ENCODE measurements at places on chromosomes 16 and 17.

DNA sequence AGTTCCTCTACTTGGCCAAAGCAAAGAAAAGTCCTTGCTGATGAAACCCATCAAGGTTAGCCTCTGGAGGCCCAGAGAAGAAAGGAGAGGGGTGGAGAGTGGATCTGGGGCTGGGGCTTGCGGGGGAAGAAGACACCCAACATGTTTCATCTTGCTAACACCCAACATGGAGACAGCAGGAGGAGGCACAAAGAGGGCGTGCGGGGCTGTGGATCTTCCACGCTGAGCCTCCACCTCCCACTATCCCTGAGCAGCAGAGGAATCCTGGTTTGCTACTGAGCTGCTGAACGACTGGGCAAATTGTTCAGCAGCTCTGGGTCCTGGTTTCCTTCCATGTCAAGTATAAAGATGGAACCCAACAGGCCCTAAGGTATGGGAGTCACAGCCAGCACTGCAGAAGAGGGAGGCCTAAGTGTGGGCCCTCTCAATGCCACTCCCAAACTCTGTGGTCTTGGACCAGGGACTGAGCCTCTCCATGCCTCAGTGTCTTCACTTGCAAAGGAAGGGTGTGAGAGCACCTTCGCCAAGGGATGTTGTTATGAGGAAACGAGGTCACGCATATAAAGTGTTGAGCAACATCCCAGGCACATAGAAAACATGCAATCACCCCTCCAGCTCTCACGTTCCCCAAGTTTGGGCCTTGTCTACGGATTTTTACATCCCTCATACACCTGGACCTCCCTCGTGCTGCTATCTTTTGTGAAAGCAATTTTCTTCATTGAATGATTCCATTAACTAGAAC, 122.5 kb downstream of the XYLT1 start:
- DNase-seq = no peak

- no peak for DNase-seq
Measured at GRCh38 chr17:57211543-57211942, 44.8 kb upstream of the MSI2 start.

DNA sequence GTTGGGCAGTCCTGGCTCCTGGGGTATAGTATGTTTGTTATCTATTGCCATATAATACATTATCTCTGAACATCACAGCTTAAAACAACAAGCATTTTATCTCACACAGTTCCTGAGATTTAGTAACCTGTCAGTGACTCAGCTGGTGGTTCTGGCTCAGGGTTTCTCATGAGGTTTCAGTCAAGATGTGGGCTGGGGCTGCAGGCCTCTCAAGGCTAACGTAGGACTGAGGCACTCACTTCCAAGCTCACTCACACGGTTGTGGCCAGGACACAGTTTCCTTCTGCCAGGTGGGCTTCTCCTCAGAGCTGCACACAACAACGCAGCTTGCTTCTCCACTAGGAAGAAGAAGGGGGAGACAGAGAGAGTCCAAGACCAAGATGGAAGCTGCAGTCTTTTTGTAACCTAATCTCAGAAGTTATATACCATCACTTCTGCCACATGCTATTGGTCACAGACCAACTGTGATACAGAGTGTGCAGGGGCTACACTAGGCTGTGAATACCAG, 10.3 kb upstream of the MED13 start:
- DNase-seq = no peak

DNA sequence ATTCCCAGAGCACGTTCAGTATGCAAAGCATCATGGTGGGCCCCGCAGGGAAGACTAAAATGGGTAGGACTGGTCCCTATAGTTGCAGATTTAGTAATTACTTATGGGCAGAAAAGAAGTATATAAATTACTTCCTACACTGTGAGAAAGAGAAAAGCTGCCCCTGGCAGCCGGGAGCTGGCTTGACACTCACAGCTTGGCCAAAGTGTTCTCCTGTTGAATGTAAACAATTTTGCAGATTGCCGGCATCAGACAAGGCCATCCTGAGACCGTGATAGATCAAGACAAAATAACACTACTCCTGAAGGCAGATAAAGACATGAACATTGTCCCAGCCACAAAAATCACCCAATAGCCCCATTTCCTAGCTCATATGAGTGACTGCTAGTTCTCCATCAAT, 98.5 kb downstream of the MARF1 start:
- DNase-seq = no peak

- DNase-seq = no peak
Measured at GRCh38 chr17:49518346-49519078, 23.4 kb downstream of the NGFR start.

GRCh38 chr16:88842308-88842756, 14.4 kb downstream of the GALNS start:
- no peak for DNase-seq

- no peak for DNase-seq
Measured at GRCh38 chr17:77563439-77564102, 394.9 kb upstream of the TNRC6C start.

DNA sequence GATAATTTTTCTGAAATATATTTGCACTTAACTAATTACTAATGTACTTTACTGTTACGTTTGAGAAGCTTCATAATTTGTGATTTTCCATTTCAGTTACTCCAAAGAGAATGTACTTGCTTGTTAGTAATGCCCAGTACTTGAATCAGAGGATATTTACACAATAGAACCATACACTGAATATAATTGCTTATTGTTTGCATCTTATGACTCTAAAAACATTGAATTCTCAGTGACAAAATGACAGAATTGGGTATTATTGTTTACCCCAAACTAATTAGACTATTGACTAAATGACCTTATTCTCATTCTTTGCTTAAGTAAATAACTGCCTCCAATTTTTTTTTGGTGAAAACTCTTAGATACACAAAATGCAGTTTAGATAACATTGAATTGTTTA, 8.9 kb downstream of the CCP110 start:
- no peak for DNase-seq

DNA sequence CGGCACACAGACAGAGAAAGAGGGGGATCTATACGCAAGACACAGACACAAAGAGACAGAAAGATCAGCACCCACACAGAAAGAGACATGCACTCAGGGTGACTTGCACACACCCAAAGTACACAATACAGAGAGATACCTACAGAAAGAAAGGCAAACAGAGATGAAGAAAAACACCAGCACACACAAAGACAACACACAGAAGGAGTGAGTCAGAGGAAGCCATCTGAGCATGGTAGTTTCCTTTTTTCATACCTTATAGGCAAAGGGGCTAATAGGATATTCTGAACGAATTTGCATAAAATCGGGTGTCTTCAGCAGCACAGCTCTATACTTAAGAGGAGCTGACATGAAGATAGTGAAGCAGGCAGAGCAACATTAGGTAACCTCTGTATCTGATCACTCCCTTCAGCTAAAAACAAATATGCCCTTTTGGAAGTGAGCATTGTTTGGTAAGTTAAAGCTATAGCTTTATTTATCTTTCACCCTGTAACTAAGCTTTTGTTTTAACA, 198.6 kb downstream of the AATF start:
- peak; percentile 14 for DNase-seq

DNA sequence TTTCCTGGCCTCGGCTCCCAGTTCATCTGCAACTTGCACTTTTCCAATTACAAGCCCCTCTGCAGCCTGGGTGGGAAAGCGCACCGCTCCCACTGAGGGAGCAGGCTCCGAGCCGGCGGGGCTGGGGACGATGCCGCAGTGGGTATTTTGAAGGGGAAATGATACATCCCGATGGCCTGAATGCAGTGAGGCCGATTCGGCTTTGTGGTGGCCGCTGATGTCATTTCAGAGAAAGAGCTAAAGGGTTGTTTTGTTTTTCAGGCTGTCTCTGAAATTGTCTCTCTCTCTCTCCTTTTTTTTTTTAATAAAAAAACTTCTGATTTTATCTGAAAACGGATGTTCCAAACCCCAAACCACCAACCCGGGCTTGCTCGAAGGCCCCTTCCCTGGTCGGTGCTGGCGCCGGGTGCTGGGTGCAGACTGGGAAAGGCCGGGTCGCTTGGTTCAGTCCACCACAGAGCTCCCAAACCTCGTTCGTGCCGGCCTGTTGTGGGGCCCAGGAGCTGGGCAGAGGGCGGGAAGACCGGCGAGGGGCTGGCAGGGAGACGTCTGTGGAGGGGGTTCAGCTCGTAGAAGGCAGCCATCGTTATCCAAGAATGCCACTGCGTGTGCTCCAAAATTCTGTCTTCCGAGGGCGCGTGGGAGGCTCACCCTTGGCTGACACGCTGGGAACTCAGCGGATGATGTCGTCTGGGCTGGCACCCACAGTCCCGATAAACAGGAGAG, 102.8 kb downstream of the FOXL1 start:
- no peak for DNase-seq

DNA sequence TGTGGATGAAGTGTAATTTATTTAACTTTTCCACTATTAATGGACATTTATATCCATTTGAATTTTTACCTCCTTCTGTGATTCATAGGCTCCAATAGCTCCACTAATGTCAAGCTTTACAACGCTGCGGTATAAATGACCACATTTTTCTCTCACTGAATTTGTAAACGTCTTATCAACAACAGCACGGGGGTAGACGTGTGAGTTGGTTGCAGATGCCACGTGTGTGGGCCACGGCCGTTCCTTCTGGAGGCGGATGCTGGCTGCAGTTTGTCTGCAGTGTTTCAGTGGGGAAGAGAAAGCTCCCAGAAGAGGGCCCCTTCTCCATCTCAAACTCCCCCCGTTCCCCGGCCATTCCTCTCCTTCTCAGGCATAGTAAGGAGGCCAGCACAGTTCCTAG, 68.2 kb upstream of the XYLT1 start:
- DNase-seq = no peak

GRCh38 chr17:4187076-4187475, 44.1 kb downstream of the CYB5D2 start:
- no peak for DNase-seq

- no peak for DNase-seq
Measured at GRCh38 chr17:44942456-44942855, 5.1 kb downstream of the KIF18B start.

- no peak for DNase-seq
Measured at GRCh38 chr17:57512258-57512657, 232.8 kb downstream of the CCDC182 start.

DNA sequence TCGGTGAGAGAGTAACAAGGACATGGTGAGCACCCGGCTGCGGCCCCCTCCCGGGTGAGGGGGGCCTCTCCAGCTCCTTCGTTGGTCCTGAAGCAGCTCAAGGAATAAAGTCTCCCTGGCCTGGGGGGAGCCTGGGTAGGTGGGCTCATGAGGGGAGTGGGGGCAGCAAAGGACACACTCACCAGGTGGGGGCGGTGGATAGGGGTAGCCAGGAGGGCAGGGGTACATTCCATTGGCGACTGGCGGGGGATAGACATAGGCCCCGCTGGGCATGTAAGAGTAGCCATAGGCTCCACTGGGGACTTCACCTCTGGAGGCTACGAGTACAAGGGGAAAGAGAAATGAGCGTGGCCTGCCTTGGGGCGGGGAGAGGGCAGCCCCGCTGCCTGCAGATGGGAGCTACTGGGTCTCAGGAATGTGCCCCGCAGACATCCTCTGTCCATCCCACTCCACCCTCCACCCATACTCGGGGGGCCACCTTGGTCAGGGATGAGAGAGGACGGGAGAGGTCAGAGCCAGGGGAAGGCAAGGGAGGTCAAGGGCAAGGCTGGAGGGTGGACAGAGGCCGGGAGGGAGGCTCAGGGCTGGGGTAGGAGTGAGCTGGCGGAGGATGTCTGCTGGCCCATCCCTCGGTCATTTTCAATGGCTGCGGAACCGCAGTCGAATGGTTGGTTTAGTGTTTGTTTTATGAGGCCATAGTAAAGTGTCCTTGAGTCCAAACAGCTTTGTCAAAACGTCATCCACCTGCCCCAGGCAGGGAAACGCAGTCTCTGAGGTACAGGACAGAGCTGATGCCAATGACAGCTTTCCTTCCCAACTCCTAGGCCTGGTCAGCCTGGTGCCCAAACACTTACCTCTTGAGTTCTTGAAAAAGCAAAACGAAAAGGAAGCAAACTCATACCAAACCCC, 3.7 kb upstream of the UNC13D start:
- no peak for DNase-seq

DNA sequence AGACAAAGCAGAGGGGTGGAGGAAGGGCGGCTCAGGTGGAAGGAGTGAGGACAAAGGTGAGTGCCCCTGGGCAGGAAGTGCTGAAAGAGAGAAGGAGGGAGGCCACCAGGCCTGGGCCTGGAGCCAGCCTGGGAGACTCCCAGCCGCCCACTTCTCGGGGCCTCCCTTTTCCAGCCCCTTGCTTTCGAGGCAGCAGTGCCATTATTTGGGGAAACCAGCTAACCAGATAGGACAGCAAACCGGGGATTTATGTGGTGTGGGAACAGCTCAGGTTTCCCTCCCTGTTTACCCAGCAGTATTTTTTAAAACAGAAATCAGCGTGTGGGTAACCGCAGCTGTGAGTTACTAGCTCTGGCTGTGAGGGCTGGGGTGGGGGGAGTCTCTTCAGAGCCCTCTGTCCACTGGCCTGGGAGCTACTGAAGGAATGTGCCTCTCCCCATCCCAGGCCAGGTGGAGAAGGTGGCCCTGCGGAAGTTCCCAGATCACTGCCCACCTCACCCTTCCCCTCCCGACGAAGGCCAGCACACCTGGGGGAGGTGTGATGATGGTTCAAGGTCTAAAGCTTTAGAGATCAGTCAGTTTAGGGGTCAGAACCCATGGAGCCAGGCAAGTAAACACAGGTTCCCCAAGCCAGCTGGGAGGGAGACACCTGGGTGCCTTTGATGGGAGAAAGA, 8.4 kb upstream of the MEOX1 start:
- no peak for DNase-seq

- DNase-seq = no peak
Measured at GRCh38 chr16:85126705-85127378, 14.6 kb upstream of the CIBAR2 start.

GRCh38 chr17:13953841-13954240, 115.5 kb upstream of the COX10 start:
- no peak for DNase-seq

GRCh38 chr17:67629971-67630320, 87.8 kb upstream of the NOL11 start:
- DNase-seq = no peak

GRCh38 chr17:58447039-58447975, 30.0 kb upstream of the RNF43 start:
- DNase-seq = peak; percentile 77

DNA sequence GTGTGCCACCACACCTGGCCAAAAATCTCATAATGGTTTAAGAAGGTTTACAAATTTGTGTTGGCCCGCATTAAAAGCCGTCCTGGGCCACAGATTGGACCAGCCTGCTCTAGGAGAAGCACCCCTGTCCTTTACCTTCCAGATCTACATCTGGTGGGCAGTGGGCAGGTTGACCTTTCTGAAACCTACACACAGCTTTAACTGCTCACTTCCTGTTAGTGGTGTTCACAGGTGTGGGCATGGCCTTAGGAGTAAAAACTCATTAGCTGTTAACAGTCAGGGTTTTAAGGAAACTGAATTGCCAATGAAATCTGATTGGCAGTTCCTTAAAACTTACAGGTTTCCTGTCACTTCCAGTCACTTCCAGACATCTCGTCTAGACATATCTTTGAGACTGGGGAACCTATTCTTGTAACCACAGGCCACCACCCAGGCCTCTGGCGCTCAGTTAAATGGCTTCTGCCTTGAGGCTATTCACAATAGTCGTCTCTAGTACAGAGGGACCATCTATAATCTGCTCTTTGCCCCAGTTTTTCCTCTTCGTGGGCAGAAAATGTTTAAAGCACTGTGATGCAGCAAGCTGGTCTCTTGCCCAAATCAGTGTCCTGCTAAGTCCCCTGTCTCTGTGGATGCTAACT, 29.3 kb downstream of the GNGT2 start:
- no peak for DNase-seq
